Motor neuron (in vitro differentiated cells): ENCODE measurements at places on chromosomes 3 and 15.

GRCh38 chr3:42801784-42802183 is 2.5 kb downstream of the HIGD1A start:
- no peak for ATAC-seq

DNA sequence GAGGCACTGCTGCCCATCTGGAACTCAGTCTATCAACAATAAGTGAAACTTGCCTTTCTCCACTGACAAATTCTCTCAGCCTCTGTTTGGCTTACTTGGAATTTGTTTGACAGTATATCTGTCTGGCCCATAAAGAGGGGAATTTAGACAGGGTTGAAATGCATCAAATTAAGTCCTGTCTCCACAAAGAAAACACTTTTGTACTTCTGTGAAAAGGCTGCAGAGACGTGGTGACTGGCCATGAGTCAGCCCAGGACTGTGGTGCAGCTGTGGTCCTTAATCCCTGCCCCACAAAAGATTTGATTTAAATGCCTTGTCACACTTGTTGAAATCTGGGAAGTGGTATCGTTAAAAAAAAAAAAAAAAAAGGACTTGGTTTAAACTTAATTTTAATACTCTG is 47.5 kb downstream of the RYR3 start:
- ATAC-seq = no peak

- ATAC-seq = no peak
These were observed 1233.9 kb upstream of the ALCAM start for GRCh38 chr3:104132566-104133403.

GRCh38 chr3:123657568-123657967 is 72.7 kb upstream of the HACD2 start:
- ATAC-seq = no peak
